ENCODE measurements at places on chromosomes 5 and 9.

GRCh38 chr5:55918087-55919035 is 67.2 kb downstream of the IL31RA start:
- DNase-seq: no peak

GRCh38 chr5:160268121-160268520 is 38.8 kb downstream of the FABP6 start:
- DNase-seq: no peak

GRCh38 chr5:153552886-153553285 is 62.4 kb downstream of the GRIA1 start:
- no peak for DNase-seq

DNA sequence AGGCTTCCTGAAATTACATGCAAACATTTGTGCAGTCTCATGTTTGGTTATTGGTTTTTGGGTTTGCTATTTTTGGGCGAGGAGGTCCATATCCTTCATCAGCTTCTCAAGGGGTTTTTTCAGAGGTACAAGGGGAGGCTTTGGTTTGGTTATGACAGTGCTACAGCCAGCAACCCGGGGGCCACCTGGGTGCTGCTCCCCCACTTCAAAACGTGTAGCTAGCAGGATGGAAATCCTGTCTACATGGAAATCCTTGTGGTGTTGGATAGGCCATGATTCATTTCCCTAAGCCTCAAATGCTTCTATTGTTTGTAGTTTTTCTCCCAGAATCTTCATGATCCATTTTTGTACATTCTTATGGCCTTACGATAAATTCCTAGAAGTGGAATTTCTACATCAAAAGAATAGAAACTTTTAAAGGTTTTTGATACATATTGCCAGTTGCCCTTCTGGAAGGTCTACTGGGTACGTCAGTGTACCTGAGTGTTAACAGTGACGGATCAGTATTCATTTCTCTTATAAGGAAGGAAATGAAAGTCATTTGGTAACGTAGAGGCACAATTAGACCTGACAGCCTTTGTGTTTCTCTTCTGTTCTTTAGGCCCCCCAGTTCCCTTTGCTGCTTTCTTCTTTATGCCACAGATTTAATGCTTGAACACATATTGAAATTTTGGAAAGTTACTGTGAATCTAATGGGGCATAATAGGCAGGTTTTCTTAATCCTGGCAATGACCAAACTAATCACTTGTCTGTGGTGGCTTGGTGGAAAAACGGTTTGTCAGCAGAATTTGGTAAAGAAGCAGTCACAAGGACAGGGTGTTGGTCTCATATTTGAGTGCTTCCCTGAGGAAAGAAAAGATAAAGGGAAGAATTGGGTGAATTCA is 69.7 kb upstream of the ABL1 start:
- DNase-seq: no peak

- DNase-seq: no peak
Observed at GRCh38 chr5:96111080-96111756, 149.6 kb upstream of the ELL2 start.

- DNase-seq: peak; percentile 14
Observed at GRCh38 chr9:69324549-69325401, at the start of gene ENTREP1. ENTREP1 (plus strand) TSS chr9:69325215; CDS start chr9:69325310, 95 bp downstream.

- DNase-seq: no peak
Observed at GRCh38 chr5:118722122-118723020, 266.0 kb downstream of the DTWD2 start.

GRCh38 chr5:66710557-66711088 is 114.4 kb downstream of the MAST4 start:
- no peak for DNase-seq

- DNase-seq: no peak
Observed at GRCh38 chr5:65919773-65920172, 6.6 kb upstream of the ERBIN start.

DNA sequence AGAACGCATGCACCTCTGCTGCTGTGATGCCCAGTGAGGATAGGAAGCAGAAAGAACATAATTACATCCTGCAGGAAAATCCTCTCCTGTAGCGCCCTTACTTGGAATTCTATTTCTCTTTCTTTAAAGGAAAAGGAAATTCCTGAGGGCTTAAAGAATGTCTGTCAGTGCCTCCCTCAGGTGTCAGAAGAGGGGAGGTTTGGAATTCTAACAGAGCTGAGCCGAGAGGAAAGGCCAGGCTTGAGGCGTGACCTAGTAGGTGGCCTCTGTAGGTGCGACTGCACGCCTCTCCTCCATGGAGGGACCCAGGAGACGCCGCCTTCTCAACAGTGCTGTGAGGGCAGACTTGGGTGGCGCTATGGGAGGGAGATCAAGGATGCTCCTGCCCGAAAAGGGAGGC is 55.9 kb upstream of the ERCC6L2 start:
- no peak for DNase-seq

- no peak for DNase-seq
Observed at GRCh38 chr9:110142868-110143481, 65.0 kb downstream of the C9orf152 start.

DNA sequence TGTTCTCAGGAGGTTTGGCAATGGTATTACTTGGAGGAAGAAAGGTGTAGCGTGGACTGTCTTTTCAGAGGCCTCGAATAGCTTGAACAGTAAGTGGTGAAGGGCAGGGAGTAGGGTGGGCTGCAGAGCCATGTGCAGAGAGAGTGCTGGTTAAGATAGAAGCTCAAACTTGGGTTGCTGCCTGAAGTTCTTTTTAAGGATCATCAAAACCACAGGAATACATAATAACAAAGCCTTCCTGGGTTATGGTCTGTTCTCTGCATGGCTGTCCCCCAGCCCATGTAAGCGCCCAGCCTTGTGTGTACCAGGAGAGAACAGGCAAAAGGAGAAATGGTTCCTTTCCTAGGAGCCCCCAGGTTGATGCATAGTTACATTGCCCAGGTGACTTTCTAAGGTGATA is 43.9 kb downstream of the RCL1 start:
- DNase-seq: no peak

DNA sequence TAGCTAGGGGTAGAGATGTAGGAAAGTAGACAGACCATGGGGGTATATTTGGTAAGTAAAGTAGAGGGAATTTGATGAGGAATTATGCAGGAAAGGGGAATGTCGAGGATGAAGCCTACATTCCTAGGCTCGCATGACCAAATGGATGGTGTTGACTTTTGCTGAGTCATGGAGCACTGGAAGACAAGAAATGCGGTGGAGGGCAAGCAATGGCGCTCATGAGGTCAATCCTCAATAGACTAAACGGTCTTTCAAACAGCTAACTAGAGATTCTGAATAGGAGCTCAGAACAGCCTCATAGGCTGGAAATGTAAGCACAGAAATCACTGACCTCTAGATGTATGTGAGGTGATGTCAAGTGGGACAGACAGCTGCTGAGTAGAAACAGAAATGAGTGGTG is 50.7 kb upstream of the FST start:
- no peak for DNase-seq

- no peak for DNase-seq
Observed at GRCh38 chr9:87442451-87442850, 55.2 kb upstream of the DAPK1 start.

DNA sequence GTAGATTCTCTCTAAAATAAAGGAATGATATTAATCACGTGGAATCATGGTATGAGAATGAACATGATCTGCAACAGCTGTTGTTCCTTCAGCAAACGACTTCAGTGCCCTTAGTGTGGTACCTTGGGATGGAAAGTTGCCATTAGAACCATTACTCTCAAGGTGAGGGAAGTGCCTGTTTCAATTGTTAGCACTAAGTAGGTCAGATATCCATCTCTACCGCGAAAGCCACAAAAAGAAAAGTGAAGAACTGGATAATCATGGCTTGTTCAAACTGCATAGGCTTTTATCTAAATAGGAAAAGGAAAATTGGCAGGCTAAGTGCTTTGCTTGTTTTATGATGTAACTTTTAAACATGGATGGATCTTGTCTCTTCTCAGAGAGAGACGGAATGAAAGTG is 380.7 kb downstream of the MRPS30 start:
- DNase-seq: no peak

- DNase-seq: no peak
Observed at GRCh38 chr5:56386046-56386445, 152.9 kb upstream of the ANKRD55 start.

GRCh38 chr9:122263699-122264349 is 816 bp downstream of the RBM18 start:
- DNase-seq: no peak

GRCh38 chr9:93473411-93473810 is 20.0 kb upstream of the FAM120AOS start:
- no peak for DNase-seq

DNA sequence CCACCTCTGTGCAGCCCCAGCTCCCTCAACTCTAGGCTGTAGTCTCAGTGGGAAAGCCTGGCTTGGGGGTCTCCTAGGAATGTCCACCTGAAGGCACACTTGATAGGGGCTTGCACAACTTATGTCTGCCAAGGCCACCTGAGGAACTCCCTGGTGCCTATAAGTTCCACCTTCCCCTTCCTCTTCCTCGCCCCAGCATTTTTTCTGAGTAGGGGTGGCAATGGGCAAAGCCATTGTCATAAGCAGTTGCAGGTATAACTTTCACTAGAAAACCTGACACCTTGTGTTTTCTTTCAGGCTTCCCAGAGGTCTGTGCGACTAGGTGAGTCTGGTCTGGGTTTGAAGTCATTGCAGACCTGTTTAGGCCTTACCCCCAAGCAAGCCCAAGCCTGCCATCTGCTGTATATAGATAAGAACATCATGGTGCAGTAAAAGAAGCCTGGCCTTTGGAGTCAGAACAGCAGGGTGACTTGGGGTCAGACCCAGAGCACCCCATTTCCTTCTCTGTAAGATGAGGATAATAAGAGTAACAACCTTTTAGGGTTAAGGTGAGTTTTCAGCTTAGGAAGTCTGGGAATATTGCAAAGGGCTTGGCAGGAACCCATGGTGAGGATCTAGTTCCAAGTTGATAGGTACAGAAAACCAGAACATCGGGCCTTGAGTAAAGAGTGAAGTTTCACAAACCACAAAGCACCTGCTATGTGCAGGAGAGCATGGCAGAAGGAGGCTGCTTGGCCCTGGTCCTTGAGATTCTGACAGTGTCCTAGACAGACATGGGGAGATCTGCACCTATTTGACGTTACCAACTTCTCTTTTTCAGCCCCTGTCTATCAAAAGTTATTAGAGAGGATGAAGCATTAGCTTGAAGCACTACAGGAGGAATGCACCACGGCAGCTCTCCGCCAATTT is 33.8 kb downstream of the TGFBI start:
- DNase-seq: no peak

- no peak for DNase-seq
Observed at GRCh38 chr5:116881921-116882531, 307.4 kb upstream of the SEMA6A start.

DNA sequence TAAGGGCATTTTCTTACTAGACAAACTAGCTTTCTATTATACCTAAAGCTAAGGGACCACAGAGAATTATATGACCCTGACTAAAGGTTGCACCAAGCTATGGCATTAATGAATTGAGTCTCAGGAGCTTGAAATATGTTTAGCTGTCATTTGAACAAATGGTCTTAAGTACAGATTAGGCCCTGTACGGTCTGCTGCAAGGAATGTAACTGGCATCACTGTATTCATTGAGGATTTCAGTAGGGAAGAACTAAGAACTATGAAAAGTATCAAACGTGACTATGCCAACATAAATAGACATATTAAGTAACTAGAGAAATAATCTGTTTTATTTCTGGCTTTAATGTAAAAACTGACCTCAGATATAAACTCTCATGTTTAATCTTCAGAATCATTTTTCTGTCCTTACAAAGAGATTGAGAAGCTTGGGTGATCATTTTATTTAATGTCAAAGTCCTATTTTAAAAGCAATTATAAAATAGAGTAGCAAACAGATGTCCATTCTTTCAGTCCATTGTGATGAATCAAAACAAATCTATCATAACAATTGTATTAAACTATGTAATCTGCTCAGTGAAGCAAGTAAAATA is 845.9 kb downstream of the MAT2B start:
- no peak for DNase-seq

- no peak for DNase-seq
Observed at GRCh38 chr5:104053353-104053649, 490.7 kb upstream of the NUDT12 start.

- DNase-seq: no peak
Observed at GRCh38 chr5:113824307-113824706, 310.8 kb downstream of the YTHDC2 start.

DNA sequence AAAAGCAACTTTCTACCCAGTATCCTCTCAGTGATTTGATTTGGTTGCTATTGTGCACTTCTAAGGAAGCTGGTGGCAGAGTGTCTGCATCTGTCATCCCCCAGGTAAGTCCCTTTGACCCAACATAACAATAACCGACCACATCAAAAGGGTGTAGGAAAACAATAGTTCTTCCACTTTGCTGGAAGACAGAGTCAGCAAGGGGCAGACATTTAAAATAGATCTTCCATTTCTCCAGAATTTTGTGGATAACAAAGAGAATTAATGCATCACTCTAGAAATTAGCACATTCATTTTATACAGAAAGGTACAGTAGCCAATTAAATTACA is 177.5 kb downstream of the EBF1 start:
- no peak for DNase-seq

DNA sequence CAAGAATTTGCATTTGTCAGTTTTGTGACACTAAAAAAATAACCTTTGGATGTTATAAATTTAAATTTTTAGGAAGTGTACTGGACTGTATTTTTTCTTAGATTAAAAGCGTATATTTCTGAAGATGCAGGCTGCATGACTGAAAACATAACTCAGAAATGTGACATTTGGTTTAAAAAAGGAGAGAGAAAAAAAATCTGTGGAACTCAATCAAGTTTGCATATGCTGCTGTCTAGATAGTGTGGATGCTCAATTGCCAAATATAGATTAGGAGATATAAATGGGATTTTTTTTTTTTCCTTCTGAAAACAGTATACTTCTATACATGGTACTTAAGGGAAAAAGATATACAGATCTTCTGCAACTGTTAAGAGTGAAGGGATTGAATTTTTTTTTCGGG is 402.3 kb downstream of the TAF11L14 start:
- DNase-seq: no peak

GRCh38 chr9:130237763-130238524 is 27.6 kb upstream of the HMCN2 start:
- DNase-seq: no peak

DNA sequence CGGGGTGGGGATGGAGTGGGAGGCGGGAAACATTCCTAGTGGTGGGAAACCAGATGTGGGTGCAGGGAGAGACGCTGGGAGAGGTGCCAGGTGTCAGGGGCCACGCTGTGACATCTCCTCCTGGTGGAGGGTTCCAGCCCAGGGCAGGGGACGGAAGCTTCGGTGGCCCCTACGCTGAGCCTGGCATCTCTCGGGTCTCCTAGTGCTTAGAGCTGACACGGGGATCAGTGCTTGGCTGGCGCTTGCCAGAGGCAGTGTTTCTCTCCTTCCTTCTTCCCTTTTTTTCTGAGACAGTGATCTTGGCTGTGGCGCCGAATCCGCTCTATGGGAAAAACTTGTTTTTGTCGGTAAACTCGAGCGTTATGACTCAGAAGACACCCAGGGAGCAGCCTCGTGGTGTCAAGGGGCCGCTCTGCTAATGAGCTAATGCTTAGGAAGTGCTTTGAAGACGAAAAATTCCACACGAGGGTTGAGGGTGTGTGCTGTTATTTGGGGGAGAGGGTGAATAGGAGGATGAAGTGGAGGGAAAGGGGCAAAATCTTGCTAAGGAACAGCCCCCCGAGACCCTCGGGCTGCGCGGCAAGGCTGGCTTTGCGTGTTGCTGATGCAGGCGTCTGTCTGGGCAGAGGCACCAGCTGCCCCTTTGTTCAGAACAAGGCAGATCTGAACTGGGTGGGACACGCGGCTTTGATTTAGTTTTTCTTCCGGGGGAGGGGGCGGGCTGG is 20.4 kb upstream of the IER5L start:
- no peak for DNase-seq

- no peak for DNase-seq
Observed at GRCh38 chr5:34626036-34626435, 30.1 kb upstream of the RAI14 start.

GRCh38 chr5:53469946-53470687 is 10.3 kb upstream of the FST start:
- no peak for DNase-seq
